ENCODE measurements at places on chromosomes 6 and 20. TPM values are rescaled to one million over a fixed set of nuclear protein-coding genes. Genes with fewer than 3 reads are reported as not detected.

Gene SEC23B
- total RNA-seq, result 81.0 TPM

Gene KIAA1586
- total RNA-seq, result 13.7 TPM

Gene CLVS2
- not detected for total RNA-seq

Gene GTSF1L
- total RNA-seq, result not detected

Gene ALDH8A1
- total RNA-seq, result 0.92 TPM

Gene PHF3
- 49.7 TPM for total RNA-seq

Gene ACTL10
- total RNA-seq, result 2.6 TPM

Gene RNGTT
- total RNA-seq, result 18.0 TPM

Gene SYNDIG1
- 3.2 TPM for total RNA-seq

Gene CD24
- total RNA-seq, result 0.26 TPM

Gene ETV7
- total RNA-seq, result under 0.01 TPM

Gene PRSS35
- 1.6 TPM for total RNA-seq

Gene SGK2
- total RNA-seq, result 0.44 TPM

Gene SMLR1
- not detected for total RNA-seq

Gene OR14J1
- total RNA-seq, result not detected

Gene MYLK2
- total RNA-seq, result 0.13 TPM

Gene SDCBP2
- total RNA-seq, result 2.1 TPM

Gene OGFRL1
- total RNA-seq, result 11.4 TPM

Gene GUCA1A
- total RNA-seq, result not detected

Gene HAO1
- total RNA-seq, result not detected

Gene FAM209B
- not detected for total RNA-seq

Gene HCRTR2
- not detected for total RNA-seq

Gene MOG
- total RNA-seq, result not detected

Gene TMEM244
- total RNA-seq, result not detected

Gene SULF2
- total RNA-seq, result 5.0 TPM

Gene TFAP2D
- 0.26 TPM for total RNA-seq

Gene ABHD12
- 30.2 TPM for total RNA-seq

Gene HEY2
- 1.7 TPM for total RNA-seq

Gene TNFRSF6B
- total RNA-seq, result 4.5 TPM

Gene POM121L2
- not detected for total RNA-seq

Gene LAMA2
- 109 TPM for total RNA-seq

Gene ZC2HC1B
- not detected for total RNA-seq

Gene CLPSL1
- not detected for total RNA-seq

All from aortic smooth muscle cell (primary cell).